CD4-positive, alpha-beta T cell treated with Interferon alpha-2 for 1 hour (primary cell): ENCODE measurements at places on chromosomes 5 and 9.

GRCh38 chr5:57184322-57184721, 10.5 kb downstream of the GPBP1 start:
- no peak for DNase-seq

- DNase-seq: no peak
Observed at GRCh38 chr5:167835146-167835545, 456.3 kb upstream of the WWC1 start.

- no peak for DNase-seq
Observed at GRCh38 chr9:79176014-79176697, 395.6 kb upstream of the TLE4 start.

DNA sequence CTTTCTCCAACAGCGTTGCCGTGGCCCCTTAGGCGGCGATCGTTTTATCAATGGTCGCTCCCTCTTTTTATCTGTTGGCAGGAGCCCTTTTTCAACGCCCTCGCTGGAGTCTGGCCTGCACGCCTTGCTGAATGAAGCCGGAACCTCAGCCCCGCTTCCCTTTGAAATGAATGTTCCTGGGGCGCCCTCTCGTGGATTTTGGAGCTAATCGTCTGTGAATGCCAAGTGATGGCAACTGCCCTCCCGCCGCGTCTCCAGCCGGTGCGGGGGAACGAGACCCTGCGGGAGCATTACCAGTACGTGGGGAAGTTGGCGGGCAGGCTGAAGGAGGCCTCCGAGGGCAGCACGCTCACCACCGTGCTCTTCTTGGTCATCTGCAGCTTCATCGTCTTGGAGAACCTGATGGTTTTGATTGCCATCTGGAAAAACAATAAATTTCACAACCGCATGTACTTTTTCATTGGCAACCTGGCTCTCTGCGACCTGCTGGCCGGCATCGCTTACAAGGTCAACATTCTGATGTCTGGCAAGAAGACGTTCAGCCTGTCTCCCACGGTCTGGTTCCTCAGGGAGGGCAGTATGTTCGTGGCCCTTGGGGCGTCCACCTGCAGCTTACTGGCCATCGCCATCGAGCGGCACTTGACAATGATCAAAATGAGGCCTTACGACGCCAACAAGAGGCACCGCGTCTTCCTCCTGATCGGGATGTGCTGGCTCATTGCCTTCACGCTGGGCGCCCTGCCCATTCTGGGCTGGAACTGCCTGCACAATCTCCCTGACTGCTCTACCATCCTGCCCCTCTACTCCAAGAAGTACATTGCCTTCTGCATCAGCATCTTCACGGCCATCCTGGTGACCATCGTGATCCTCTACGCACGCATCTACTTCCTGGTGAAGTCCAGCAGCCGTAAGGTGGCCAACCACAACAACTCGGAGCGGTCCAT, 10.0 kb downstream of the S1PR3 start:
- DNase-seq: peak; percentile 67

GRCh38 chr9:110141227-110141793, 66.6 kb downstream of the C9orf152 start:
- no peak for DNase-seq

GRCh38 chr9:100063185-100063584, 35.6 kb downstream of the ERP44 start:
- DNase-seq: no peak

GRCh38 chr9:128420651-128421481, at the start of gene CERCAM:
TSS of gene CERCAM (plus strand) at chr9:128420857. CDS start at chr9:128420878, 21 bp downstream.
- peak; percentile 43 for DNase-seq

- no peak for DNase-seq
Observed at GRCh38 chr5:61754792-61755191, 422.7 kb downstream of the ZSWIM6 start.

DNA sequence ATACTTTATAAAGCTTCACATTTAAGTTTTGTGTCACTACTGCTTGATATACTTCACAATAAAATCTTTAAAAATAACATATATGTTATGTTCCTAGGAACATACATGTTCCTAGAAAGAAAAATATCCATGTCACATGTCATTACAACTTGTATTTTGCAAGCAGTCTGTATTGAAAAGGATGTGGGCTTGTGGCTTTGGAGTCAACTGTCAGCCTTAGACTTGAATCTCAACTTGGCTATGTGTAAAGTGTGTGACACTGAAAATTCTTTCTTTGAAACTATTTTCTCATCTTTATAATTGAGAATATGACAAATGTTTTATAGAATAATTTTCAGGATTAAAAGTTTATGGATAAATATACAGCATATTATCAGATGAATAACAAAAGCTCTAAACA, 273.1 kb downstream of the KIAA0825 start:
- DNase-seq: no peak

- DNase-seq: no peak
Observed at GRCh38 chr9:129586685-129587084, 34.2 kb downstream of the C9orf50 start.

GRCh38 chr5:163548649-163549048, 43.2 kb downstream of the MAT2B start:
- DNase-seq: no peak
